ENCODE measurements at places on chromosomes 1 and 21.

GRCh38 chr1:36051821-36052220 lies 32.1 kb upstream of the TEKT2 start:
- no peak for DNase-seq

DNA sequence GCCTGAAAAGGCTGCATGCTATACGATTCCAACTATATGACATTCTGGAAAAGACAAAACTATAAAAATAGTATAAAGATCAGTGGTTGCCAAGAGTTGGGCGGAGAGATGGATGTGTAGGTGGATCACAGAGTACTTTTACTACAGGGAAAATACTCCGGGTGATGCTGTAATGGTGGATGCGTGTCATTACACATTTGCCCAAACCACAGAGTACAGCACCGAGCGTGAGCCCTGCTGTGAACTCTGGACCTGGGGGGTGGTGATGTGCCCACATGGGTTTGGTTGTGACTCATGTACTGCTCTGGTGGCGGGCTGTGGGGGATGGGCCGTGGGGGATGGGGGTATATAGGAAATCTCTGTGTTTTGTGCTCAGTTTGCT lies 162.7 kb upstream of the COL6A1 start:
- no peak for DNase-seq

DNA sequence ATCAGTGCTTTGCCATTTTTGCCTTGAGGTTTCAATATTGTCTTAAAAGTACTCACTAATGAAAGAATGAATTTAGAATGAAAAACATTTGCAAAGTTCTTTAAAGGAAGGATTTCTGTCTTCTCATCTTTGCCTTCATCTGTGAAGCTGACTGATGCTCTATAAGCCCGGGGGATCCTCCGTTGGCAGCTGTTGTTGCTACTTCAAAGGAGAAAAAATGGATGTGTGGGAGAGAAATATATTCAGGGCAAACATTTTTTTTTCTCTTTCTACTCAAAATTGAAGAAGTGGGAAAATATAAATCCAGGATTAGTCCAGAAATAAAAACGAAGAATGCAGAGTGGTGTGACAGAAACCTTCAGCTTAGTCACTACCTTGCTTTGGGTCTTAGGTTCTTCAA lies 142.5 kb downstream of the OLFM3 start:
- DNase-seq, result no peak

DNA sequence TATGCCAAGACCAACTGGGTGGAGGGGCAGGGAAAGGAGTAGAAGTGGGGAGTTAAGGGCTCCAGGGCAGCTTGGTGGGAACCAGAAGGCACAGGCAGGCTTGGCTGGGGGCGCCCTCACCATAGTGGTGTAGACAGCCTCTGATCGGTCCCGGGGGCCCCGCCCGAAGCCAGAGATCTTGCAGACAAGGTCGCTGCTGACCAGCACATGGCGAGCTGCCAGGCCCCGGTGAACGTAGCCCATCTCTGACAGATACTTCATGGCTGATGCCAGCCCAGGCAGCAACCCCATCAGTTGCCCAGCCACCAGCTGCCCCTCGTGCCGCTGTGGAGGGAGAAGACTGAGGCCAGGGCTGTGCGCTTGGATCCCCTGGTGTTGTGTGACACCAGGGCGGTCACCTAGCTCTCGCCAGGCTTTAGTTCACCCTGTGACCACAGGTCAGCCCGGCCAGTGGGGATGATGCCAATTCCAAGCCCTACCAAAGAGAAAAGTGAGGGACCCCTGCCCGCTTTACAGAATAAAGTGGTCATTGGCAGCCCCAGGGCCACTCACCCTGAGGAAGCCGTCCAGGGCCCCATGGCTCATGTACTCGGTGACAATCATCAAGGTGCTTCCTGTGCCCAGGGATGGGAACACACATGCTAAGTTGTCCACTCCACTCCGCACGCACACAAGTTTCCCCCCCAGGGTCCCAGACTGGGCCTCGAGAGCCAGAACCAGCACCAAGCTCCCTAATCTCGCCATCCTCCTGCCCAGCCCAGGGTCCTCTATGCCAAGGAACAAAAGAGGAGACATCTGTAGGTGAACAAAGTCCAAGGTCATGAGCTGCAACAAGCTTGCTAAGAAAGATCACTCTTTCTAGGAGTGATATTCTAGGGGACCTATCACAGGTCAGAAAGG lies 28.2 kb downstream of the CDCA8 start:
- no peak for DNase-seq

- no peak for DNase-seq
These were observed 19.0 kb downstream of the YARS1 start for GRCh38 chr1:32798191-32798590.

GRCh38 chr1:29584776-29585175 lies 348.5 kb downstream of the PTPRU start:
- DNase-seq, result no peak

DNA sequence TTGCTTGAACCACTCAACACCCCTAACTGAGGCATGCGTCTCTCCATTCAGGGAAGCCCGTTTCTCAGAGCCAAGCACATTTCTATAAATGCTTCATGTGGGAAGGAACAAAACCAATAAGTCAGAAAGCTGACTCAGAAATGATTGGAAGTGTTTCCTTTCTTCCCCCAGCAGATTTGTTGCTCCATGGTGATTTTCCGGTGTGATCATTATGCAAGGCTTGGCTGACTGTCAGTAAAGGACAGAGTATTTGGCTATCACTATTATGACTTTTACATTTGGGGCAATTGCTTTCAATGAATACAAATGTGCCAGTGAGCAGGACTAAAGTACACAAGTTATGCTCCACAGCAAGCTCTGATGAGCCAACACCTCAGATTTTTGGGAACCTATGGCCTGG lies 53.3 kb upstream of the ZC3H11B start:
- no peak for DNase-seq

- no peak for DNase-seq
These were observed 65.4 kb upstream of the ARTN start for GRCh38 chr1:43867976-43868740.

- DNase-seq, result no peak
These were observed 2.5 kb downstream of the UCK2 start for GRCh38 chr1:165829888-165830287.

- DNase-seq, result peak; percentile 81
These were observed 448 bp upstream of the ASAP3 start for GRCh38 chr1:23484253-23485001.

GRCh38 chr1:184574588-184574987 lies 180.1 kb downstream of the EDEM3 start:
- no peak for DNase-seq

DNA sequence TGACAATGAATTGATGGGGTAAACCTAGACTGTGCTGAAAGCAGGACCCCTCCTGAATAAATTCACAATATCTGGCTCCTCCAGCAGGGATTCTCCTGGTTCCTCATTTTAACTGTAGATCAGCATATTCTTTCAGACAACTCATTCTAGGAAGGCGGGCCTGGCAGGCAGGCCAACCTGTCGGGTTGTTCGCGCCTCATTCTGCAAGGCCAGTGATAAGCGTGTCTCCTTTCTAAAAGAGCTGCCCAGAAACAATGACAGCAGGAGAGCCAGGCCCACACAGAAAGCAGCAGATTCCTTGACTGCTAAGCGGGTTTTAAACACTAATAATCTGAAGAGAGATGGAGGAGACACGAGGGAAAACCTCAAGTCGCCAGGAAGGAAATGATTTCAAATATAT lies 70.0 kb downstream of the NTPCR start:
- DNase-seq, result no peak

GRCh38 chr1:221739018-221739676 lies 2.7 kb downstream of the DUSP10 start:
- DNase-seq, result no peak

GRCh38 chr1:60078182-60078581 lies 4.6 kb upstream of the C1orf87 start:
- DNase-seq, result no peak

DNA sequence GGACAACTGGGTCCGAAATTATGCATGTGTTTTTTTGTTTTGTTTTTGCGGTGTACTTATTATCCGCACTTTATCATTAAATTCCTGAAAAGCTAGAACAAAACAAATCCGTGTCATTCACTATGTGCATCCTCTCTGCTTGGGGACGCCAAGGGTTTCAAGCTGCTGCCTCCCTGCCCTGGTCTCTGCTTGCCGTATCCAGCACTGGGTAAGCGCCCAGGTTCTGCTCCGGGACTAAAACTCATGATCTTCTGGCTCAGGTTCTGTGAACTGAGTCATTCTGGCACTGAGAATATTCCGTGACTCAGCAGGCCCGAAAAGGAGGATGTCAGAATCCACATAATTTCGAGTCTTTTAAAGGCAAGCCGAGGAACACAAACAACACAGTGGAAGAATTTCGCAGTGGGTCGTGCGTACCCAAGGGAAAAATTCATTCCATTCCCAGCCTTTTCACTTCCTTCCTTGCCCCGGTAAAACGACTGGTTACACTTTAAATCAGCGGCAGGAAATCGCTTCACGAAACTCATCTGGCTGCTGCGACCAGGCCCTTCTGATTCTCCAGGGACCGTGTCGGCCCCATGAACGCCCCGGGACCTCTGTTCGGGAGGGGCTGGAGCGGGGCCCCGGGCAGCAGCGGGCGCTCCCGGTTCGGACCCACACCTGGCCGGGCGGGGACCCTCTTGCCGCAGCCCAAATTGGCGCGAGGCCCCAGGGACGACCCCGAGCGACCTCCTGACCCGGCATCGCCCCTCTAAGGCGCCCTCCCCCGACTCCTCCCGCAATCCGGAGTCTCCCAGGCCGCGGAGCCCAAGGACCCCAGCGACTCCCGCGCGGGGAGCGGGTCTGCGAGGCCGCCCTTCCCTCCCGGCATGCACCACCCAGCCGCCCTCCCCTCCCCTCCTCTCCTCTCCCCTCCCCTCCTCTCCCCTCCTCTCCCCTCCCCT lies 746 bp upstream of the LAMC1 start:
- DNase-seq, result peak; percentile 88

DNA sequence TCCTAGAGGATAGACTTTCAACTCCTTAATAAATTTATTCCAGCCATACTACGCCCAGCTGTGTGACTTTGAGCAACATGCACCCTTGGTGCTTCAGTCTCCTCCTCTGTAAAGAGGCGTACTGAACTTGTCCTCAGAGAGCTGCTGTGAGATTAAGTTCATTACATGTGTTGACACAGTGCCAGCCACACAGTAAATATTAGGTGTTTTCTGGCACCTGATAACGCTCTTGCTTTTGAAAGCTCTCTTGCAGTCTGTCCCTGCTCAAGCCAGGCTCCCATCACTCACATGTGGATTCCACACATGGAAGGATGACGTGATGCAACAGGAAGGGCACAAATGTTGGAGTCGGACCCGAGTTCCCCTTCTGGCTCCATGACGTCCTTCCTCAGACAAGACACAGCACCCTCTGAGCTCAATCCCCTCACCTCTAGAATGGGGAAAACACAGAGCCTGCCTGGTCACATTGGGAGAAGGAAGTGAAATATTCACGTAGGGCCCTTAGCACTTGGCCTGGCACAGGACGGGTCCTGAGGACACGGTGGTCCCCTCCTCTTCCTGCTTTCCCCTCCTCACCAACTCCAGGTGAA lies 7.7 kb downstream of the IFNLR1 start:
- DNase-seq, result no peak

GRCh38 chr1:93140106-93140505 lies 40.1 kb downstream of the TMED5 start:
- no peak for DNase-seq

DNA sequence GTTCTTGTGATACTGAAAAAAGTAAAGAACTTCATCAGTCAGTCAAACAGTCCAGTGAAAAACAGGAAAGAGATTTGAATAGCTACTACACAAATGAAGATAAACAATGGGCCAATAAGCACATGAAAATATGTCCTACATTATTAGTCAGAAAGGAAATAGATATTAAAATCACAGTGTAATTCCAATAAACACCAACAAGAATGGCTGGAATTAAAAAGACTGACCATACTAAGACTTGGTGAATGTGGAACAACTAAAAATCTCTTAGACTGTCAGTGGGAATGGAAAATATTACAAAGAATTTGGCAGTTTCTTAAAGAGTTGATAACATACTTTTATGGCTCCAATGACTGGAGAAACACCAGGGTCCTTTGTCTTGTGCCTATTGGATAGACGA lies 241.8 kb upstream of the USP24 start:
- no peak for DNase-seq

DNA sequence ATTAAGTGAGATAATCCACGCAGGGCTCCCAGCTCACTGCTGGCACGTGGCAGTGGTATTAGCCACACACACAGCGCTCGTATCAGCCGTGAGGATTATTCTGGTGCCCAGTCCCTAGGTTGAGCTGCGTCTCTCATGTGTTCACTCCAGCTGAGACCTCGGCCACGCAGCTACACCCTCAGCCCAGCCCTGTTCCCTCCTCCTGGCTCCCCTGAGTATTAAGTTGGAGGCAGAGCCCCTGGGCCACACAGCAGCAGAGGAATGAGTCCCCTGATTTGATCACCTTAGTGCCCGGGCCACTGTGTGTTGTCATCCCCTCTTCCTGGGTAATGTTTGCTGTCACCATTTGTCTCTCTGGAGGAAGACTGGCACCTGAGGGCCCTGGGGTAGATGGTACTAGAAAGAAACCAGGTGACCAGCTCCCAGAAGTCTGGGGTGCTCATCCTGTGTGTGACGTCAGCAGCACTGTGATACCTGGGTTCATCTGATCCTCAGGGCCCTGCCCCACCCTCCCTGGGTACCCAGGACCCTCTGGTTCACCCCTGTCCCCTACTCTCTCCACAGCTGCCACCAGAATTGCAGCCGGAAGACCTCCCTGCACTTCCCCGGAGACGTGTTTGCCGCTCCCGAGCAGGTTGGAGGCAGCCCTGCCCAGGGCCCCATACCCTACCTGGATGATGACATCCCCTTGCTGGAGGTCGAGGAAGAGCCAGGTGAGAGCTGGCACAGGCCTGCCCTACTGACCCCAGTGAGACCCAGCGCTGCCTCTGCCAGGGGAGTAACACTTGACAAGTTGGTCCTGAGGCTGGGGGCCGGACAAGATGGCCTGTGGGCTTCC lies 40.1 kb downstream of the DISP3 start:
- DNase-seq, result no peak

GRCh38 chr1:66248746-66249145 lies 285.2 kb upstream of the SGIP1 start:
- DNase-seq, result no peak

GRCh38 chr1:181488866-181489265 lies 5.5 kb downstream of the CACNA1E start:
- DNase-seq, result no peak

GRCh38 chr1:25050165-25050564 lies 120.1 kb upstream of the RUNX3 start:
- DNase-seq, result no peak

DNA sequence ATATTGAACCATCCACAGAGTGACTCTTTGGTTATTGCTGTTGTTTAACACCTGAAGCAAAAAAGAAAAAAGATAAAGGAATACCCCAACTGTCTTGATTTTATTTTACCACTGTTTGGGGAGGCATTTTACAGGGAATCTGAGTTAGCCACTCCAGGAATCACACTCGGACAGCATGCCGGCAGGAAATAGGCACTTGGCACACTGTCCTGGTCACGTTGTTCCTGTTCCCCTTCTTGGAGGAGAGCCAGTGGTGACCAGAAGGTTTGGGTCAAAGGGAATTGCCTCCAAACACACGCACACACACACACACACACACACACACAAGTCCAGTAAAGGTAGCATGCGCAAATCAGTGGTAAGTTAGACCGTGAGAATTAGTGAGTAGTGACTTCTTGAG lies 13.8 kb downstream of the RGS4 start:
- no peak for DNase-seq

- DNase-seq, result no peak
These were observed 417.5 kb downstream of the NCAM2 start for GRCh38 chr21:21415741-21416140.

- no peak for DNase-seq
These were observed 30.8 kb upstream of the ABCG1 start for GRCh38 chr21:42187976-42188653.

Data from NCI-H1048 (cell line).